ENCODE measurements at places on chromosomes 6 and 20.

DNA sequence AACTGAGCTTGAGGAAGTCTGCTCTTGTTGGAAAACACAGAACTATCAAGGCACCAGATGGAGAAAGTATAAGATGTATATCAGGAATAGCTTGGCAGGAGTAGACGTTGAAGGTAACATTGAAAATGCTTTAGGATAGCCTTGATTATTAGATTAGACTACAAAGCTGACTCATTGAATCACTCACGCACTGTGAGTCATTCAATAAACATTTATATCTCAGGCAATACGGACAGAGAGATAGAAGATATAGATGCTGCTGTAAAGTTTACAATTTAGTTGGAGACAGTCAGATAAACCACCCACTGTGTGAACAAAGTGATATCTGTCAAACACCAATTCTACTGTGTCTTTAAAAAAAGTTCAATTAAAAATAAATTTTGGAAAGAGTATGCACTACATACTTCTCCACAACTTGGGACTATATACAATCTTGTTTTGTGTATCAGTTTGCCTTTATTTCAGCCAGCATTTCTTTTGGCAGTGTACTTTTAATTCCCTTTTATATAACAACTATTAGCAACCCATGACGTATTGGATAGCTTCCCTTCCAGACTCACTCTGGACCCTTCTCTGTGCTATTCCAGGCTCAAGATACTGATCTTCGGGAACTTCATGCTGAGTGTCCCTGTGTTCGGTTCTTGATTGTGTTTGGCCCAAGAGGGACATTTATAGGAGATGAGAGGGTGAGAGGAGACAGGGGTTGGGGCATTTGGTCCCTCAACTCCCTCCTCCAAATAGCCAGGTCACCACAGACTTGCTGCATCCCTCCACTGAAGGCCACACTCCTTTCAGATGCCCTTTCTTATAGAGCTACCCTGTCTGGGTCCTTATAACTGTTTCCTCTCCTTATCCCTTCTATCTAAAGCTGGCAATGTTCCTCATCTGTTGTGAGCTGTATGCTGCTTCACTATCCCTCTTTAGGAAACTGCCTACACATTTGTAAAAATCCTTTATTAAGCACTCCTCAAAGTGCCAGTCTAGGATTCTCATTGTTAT, 176.6 kb upstream of the PTPRK start:
- DNase-seq: no peak

GRCh38 chr6:16854986-16855385, 93.7 kb upstream of the ATXN1 start:
- no peak for DNase-seq

GRCh38 chr20:20782231-20782630, 69.8 kb upstream of the RALGAPA2 start:
- DNase-seq: no peak

DNA sequence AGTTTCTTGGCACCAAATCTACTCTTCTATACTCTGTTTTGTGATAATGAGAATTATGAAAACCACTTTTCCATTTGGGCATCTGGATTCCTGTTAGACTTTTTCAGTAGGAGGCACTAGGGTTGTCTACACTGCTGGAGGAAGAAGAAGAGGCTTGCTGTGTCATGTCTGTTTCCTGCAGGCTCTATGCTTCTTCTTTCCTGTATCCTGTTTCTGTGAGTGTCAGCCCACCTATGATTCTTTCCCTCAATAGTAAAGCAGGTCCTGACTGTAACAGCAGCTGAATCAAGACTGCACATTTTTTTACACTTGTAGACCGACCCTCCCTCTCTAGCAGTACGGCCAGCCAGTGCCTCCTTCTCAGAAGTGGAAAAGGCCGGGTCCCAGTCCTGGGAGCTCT, 603.9 kb downstream of the HDGFL1 start:
- DNase-seq: no peak

DNA sequence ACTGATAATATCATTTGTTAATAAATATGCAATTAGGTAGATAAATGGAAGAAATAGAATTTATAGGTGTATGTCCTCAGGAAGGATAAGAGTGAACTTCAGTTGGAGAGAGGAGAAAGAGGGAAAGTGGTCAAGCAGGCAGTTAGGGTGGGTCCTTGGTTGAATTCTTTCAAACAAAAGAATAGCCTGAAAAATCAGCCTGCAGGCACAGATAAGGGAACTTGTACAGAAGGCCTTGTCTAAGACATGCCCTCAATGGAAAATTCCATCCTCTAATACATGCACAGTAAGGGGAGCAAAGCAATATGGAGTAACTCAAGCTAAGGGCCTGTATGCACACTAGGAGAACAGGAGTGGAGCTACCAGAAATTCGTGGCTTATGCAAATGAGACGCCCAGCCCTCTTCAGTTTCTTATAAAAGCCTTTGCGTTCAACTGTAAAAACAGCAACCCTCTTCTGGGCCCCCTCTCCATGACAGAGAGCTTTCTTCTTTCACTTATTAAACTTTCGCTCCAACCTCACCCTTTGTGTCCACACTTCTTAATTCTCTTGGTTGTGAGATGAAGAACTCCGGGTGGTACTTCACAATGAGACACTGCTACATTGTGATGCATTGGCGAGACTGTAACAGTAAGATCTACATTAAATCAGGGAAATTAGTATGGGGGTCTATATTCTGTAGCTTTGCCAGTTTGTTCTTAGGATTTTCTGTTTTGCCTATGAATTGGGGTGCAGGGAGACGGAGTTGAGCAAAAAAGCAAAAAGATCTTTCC, 147.0 kb downstream of the HS3ST5 start:
- no peak for DNase-seq

DNA sequence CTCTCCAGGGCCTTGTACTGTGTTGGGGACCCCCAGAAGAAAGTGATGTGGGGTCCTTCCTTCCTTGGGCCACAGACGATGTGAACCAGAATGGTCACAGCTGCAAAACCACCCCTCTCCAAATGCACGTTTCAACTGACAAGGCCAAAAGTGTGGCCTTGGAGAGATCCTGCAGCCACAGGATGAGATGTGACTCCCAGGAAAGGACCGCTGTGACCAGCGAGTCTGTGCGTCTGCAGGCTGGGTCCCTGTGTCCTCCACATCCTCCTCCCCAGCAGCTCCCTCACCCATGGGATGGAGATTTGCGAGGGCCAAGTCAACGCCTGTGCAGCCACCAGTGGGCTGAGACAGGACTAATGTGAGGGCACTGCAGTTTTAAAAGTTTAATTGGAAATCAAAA, 247.0 kb downstream of the ERMARD start:
- DNase-seq: no peak

DNA sequence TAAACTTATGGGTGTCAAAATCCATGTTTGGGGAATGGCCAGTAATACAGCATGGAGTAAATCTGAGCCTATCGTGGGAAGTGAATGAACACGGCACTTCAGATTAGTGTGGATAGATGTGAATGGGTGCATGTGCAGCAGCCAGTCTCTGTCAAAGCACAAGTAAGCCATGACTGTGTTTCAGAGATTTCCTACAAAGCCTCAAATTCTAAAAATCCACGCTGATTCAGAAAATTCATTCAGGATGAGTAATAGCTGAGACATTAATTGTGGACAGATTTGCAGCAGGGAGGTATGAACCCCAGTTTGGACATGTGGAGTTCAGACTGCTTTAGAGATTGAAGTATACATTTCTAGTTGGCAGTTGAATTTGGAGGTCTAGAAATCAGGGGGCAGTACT, 115.1 kb downstream of the QKI start:
- no peak for DNase-seq

GRCh38 chr6:169388395-169389166, 134.9 kb upstream of the THBS2 start:
- no peak for DNase-seq

GRCh38 chr6:153842491-153842890, 196.5 kb upstream of the OPRM1 start:
- DNase-seq: no peak

GRCh38 chr6:142757852-142758628, 186.9 kb downstream of the HIVEP2 start:
- DNase-seq: no peak

DNA sequence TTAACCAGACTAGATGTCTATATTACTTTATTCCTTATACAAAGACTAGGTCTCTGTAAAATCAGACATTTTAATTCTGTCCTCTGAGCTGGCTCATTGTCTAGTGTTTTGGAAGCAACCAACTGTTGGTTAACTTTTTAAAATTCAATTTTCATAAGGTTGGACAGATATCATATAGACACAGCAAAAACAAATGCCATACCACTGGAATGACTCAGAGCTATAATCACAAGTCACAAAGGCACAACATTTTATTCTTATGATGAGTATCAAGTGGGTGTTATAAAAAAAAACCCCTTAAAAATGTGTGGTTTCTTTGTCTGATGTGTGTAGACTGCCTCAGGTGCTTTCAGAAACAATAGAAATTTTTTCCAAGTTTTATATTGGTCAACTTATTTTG, 296.2 kb upstream of the MARCKS start:
- no peak for DNase-seq

- no peak for DNase-seq
Observed at GRCh38 chr6:76250666-76251065, 178.2 kb upstream of the IMPG1 start.

GRCh38 chr6:117280922-117281321, 15.6 kb downstream of the VGLL2 start:
- no peak for DNase-seq

DNA sequence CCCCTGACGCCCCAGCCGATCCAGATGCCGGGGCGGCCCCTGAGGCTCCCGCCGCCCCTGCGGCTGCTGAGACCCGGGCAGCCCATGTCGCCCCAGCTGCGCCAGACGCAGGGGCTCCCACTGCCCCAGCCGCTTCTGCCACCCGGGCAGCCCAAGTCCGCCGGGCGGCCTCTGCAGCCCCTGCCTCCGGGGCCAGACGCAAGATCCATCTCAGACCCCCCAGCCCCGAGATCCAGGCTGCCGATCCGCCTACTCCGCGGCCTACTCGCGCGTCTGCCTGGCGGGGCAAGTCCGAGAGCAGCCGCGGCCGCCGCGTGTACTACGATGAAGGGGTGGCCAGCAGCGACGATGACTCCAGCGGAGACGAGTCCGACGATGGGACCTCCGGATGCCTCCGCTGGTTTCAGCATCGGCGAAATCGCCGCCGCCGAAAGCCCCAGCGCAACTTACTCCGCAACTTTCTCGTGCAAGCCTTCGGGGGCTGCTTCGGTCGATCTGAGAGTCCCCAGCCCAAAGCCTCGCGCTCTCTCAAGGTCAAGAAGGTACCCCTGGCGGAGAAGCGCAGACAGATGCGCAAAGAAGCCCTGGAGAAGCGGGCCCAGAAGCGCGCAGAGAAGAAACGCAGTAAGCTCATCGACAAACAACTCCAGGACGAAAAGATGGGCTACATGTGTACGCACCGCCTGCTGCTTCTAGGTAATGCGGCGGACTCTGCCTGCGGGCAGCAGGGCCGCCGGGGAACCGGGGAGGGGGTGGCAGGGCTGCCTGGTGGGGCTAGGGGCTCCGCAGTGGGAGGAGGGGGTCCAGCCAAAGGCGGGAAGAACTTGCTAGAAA, 2.3 kb downstream of the GNAS start:
- DNase-seq: no peak

- no peak for DNase-seq
Observed at GRCh38 chr6:98928688-98929087, 19.1 kb downstream of the FBXL4 start.

GRCh38 chr6:33761922-33762629, 15.4 kb upstream of the IP6K3 start:
- no peak for DNase-seq

DNA sequence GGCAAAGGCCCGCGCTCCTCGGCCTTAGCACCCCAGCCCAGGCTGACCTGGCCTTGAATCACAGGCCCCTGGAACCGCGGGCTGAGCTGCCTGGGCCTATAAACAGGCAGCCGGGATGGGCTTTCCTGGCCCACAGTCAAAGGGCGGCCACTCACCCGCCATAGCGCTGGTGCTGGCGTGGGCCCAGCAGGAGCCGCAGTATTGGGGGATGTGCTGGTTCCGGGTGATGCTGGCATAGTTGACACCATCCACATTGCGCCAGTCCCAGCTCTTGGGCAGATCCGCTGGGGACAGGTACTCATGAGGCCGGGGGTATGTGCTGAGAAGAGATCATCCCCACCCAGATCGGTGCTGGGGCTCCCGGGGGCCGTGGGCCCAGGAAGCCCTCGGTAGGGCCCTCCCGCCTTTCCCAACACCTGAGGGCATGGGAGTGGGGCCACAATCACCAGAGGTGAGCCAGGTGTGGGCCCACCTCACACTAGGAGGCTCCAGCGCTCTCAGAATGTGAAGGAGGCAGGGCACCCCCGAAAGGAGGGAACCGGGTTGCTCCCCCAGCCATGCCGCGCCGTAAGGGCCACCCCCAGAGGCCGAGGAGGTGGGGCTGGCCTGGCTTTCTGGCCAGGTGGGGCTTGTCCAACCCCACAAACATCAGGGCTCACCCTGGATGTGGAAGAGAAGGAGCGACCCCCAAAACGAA, 739 bp downstream of the CTSZ start:
- DNase-seq: no peak

- no peak for DNase-seq
Observed at GRCh38 chr6:147166360-147166944, 37.8 kb upstream of the STXBP5 start.

GRCh38 chr6:28218312-28219248, 6.5 kb upstream of the ZSCAN9 start:
- DNase-seq: peak; percentile 61

DNA sequence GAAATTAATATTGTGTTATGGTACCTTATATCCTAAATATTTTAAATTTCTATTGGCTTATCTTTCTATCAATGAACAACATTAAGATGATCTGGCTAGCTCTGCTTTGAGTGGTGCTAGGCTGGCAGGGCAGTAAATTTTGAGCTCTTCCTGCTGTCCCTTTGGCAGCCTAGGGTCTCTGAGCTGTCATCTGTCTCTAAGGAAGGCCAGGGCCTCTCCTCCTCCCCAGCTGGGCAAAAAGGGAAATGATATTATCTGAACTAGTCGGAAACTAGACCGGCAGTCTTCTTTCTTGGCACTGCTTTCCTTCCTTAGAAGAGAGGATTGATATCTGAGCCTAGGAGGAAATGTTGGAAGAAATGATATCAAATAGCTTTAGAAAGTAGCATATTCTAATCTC, 176.7 kb upstream of the BTBD3 start:
- DNase-seq: no peak
